Stimulated activated CD8-positive, alpha-beta memory T cell treated with anti-CD3 and anti-CD28 coated beads, Interleukin-12 subunit alpha, Interleukin-12 subunit beta, amount 100 ng/mL, for 1 hour (primary cell): ENCODE measurements at places on chromosomes 16 and 17.
A peak's percentile ranks its signal among the peaks of the same experiment; 100 is the strongest.

DNA sequence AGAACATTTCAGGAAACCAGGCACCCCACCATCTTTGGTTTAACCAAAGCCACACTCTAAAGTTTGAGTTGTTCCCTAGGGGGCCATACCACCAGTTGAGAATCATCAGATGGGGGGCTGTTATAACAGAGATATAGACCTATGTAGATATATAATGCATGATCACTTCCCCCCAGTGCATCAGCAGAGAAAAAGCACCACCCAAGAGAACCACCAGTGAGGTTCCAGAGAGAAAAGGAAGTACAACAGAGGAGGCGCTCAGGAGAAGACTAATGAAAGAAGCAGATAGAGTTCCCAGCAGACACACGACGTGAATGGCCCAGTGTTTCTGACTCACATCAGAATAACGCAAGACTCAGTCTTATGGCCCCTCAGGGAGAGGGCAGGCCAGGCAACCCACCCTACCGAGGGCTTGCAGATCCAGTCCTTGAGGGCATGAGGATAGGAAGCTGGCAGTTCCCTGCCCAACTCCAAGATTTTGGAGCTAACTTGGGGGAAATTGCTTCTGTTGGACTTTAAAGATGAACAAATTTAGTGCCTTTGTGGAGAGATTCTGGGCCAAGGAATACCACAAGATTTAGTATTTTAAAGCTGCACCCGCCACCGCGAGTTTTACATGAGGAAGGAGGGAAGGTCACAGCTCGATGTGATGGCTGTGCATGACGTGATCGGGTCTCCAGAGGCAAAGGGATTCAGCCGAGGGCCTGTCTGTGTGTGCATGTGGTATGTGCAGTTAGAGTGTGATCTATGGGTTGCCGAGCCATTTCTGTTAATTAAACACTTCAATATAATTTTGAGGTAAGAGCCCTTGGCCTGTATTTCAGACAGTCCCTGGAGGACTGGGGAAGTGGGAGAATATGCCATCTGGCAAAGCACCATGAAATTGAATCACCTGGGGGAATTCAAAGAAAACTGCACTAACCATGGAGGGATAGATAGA is 53.1 kb downstream of the AIPL1 start:
- DNase-seq: no peak

GRCh38 chr16:89864527-89864820 is 8.9 kb upstream of the TCF25 start:
- no peak for DNase-seq

DNA sequence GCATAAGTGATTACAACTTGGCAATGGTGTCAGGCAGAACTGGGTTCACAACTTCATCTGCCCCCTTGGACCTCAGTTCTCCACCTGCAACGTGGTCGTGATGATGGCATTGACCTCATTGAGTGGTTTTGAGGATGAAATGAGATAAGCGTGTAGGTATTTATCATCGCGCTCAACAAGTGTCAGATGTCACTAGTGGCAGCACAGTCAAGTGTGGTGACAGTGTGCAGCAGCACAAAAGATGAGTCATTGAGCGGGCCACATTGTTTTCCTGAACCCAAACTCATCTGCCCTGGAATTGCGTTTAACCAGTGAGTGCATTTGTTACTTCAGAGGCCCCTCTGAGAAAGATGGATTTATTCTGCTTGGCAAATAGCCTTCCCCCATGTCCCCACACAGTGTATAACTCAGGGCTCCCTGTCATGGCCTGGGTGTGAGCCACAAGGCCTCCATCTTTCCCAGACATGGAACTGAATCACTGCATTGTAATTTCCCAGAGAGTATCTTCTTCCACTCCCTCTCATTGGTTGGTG is 20.9 kb downstream of the IRX3 start:
- DNase-seq: no peak

GRCh38 chr17:81546906-81547613 is 5.1 kb downstream of the FAAP100 start:
- no peak for DNase-seq

DNA sequence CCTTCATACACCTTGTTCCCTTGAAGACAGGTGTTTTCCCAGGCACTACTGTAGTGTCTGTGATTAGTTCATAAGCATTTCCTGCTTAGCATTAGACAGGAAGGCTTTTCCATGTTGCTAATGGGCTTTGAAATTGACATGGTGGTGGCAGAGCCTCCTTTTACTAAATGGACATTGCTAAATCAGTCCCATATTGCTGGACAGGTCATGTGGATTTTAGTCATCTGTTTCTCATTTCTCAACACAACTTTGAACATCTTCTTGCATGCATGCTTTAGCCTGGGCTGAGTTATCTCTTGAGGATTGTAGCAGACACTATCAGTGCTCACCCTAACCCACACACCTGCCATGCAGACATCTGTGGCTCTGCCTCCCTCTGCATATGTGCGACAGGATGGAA is 13.7 kb upstream of the BCO1 start:
- DNase-seq: no peak

GRCh38 chr17:48814504-48814903 is 2.5 kb downstream of the TTLL6 start:
- DNase-seq: peak; percentile 49

DNA sequence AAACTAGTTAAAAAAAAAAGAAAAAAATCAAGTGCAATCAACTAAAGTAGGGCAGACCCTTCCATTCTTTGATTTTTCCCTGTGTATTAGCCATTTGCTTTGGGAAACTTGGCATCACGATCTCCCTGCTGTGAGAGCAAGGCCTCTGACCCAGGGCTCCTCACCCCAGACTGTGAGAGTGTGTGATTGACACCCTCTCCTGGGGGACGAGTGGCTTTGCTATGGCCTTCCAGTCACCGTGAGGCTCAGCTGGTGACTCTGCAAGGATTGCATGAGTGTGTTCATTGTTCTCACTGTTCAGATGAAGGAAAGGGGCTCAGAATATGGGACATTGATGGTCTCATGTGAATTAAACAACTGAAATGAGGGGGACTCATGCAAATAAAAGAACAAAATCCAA is 69.0 kb upstream of the BCAR1 start:
- no peak for DNase-seq

GRCh38 chr16:74759564-74759963 is 15.1 kb downstream of the FA2H start:
- no peak for DNase-seq

GRCh38 chr17:38533241-38533640 is 72.5 kb downstream of the SRCIN1 start:
- no peak for DNase-seq

GRCh38 chr17:69466905-69467667 is 52.6 kb downstream of the MAP2K6 start:
- DNase-seq: no peak
